IgD-negative memory B cell (primary cell): ENCODE measurements at places on chromosomes 4 and X. TPM values are rescaled to one million over a fixed set of nuclear protein-coding genes. Genes with fewer than 3 reads are reported as not detected.

The PDLIM5 gene
- polyA plus RNA-seq: 37.0 TPM

The GLRA3 gene
- polyA plus RNA-seq: 0.98 TPM

The IL15 gene
- 8.2 TPM for polyA plus RNA-seq

The BMPR1B gene
- not detected for polyA plus RNA-seq

The UGT2A1 gene
- polyA plus RNA-seq: not detected

The ETNPPL gene
- polyA plus RNA-seq: not detected

The CT83 gene
- polyA plus RNA-seq: not detected

The FAM149A gene
- polyA plus RNA-seq: not detected

The NPY2R gene
- not detected for polyA plus RNA-seq

The PCDH18 gene
- polyA plus RNA-seq: not detected
